ENCODE measurements at places on chromosomes 7 and 10.

GRCh38 chr10:131788386-131788785 lies 112.4 kb upstream of the PPP2R2D start:
- no peak for DNase-seq

- DNase-seq = peak; percentile 50
These were observed 13.2 kb downstream of the ARHGAP19 start for GRCh38 chr10:97279121-97279815.

- DNase-seq = no peak
These were observed 37.4 kb downstream of the VIM start for GRCh38 chr10:17265468-17265867.

GRCh38 chr10:47243356-47243755 lies 56.6 kb upstream of the GDF10 start:
- no peak for DNase-seq

DNA sequence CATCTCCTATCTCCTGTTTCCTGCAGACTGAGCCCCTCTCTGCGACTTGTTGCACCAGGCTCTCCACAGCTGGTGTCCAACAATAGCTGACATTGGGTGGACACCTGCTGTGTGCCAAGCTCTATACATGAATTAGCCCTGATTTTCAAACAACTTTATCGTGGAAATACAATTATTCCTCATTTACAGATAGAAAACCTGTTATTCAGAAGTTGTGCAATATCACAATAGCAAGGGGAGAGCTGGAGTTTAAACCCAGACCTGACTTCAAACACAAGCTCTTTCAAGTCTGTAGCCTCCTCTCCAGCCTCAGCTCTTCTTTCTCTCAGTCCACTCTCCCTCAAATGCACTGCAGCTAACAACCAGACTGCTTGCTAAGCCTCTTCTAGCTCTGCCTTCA lies 168.8 kb downstream of the HECW1 start:
- DNase-seq = no peak

DNA sequence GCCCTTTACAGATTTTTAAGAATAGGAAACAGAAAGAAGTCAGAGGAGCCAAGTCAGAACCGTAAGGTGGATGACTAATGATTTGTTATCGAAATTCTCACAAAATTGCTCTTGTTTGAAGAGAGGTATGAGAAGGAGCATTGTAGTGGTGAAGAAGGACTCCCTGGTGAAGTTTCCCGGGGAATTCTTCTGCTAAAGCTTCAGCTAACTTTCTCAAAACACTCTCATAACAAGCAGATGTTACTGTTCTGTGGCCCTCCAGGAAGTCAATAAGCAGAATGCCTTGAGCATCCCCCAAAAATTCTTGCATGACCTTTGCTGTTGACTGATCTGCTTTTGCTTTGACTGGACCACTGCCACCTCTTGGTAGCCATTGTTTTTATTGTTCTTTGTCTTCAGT lies 152.9 kb downstream of the HGF start:
- no peak for DNase-seq

DNA sequence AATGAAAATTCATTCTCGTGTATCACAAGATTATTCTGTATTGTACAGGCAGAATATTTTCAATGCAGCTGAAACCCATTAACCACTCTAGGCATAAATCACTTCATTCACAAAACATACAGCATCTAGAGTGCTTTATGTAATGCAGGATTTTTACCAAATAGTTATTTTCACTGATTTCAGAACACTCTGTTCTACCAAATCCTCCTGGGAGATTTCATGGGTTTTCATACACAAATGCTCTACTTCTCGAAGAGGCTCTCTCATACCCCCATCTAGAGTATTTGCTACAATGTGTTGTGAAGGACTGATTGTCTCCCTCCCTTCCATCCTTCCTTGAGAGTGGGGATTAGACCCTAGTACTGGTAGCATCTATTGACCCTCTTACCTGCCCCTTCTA lies 209.2 kb upstream of the LRRN3 start:
- no peak for DNase-seq

- peak; percentile 29 for DNase-seq
These were observed 40.7 kb upstream of the GJD4 start for GRCh38 chr10:35564341-35564968.

- DNase-seq = no peak
These were observed 68.7 kb downstream of the ARHGAP22 start for GRCh38 chr10:48536156-48536500.

GRCh38 chr7:80699045-80699638 lies 60.7 kb downstream of the CD36 start:
- peak; percentile 87 for DNase-seq

DNA sequence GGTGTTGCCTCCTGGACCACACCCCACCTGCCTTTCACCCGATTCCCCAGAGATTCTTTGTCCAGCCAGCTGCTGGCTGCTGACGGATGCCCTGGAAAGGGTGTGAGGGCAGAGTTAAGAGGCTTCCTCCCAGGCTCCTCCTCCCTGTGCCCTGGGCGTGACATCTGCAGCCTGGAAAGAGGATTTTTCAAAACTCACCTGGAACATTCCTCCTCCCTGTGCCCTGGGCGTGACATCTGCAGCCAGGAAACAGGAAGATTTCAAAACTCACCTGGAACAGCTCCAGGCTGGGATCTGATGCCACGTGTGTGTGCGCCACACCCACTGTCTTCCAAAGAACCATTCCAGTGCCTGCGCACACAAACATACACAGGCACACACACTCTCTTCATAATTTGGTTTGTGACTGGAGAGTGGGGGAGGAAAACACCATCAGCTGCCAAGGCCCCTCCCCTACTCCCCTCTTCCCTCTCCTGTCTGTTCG lies 5.2 kb downstream of the MARVELD1 start:
- peak; percentile 35 for DNase-seq

DNA sequence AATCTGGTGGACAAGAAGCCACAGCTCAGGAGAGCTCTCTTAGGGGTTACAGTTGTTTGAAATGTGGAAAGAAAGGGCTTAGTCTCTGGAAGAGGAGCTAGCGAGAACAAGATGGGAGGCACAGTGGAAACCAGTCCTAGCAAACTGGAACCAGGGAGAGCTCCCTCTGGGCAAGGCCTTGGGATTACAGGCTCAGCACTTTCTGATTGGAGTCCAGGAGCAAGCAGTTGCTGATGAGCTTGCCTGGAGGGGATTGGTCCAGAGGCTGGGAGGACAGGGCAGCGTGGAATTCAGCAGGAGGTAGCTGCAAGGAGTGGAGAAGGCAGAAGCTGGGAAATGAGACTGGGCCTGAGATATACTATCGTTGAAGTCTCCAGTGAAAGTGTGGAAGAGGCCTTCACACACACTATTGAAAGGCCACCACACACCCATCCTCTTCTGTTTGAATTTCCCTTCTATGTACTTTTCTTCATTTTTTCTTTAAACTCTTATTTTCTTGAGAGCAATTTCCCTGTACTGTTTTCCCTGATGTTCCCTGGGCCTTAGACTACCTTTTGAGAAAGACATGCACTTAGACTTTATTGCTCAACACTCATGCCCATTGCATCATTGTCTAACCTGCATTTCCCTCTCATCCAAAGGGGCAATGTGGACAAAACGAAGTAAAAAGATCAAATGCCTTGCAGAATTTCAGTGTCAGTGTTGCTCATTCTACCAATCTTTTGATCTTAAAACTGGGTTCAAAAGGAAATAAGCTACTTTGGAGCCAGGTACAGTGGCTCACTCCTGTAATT lies 57.8 kb upstream of the LANCL2 start:
- DNase-seq = peak; percentile 14

- DNase-seq = no peak
These were observed 49.6 kb upstream of the COBL start for GRCh38 chr7:51366172-51366728.

DNA sequence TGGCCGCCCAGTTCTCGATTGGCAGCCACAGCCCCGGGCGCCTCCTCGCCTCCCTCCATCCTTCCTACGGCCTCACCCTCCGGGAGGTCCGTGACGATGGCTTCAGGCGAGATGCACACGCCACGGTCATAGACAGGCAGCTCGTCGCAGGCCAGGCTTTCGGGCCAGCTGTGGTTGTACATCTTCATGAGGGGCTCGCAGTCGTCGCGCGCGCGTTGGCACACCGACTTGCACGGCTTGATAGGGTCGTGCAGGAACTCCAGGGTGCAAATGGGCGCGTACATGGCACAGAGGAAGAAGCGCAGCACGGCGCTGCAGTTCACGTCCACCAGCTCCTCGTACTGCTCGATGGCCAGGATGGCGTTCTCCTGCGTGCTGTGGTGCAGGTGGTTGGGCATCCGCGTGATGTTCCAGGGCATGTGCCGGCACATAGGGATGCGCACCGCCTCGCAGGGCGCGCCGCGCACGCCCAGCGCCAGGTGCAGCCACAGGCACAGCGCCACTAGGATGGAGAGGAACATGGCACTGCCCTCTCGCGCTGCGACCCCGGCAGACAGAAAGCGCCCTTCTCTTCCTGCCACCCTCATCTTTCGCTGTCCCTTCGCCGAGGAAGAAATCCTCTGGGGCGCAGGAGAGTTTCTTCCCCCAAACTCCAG lies 472 bp downstream of the SFRP4 start:
- no peak for DNase-seq

GRCh38 chr7:519484-520390 lies at the start of gene PDGFA:
PDGFA (minus strand) TSS chr7:519846; CDS start chr7:519001, 845 bp downstream.
- DNase-seq = peak; percentile 85

- peak; percentile 70 for DNase-seq
These were observed 7.7 kb upstream of the GSTO1 start for GRCh38 chr10:104246976-104247375.

DNA sequence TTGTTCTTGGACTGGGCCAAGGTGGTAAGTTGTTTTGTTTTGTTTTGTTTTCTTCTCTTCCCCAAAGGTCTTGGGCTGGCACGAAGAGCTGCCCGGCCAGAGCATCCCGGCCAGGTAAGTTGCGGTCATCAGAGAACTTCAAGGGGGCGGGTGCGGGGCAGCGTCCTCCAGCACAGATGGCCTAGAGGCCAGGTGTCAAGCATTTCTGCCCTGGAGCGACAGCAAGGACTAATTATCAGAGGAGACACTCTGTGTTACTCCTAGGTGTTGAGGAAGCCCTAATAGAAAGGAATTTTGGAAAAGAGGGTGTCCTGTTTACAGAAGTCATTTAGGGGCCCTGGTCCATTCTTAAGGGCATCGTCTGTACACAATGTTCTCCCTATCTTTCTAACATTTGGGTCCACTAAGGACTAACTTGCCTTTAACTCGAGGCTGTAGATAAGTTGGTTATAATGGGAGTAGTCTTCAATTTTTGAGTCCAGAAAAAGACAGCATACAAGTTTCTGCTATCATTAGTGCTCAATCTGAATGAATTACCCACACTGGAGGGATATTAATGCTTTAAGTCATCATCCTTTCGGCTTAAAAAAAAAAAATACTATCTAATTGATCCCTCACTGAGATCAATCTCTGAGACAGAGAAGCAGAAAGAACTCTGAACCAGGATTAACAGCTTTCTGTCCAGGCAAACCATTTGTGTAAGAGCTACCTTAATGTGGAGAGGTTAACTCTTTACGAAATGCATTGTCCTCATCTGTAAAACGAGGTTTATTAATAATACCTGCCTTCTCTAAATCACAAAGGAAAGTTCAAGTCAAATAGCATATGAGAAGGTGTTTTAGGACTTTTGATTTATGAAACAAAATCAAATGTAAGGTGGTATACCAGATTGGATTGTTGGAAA lies 1.5 kb downstream of the ITGB8 start:
- DNase-seq = no peak

GRCh38 chr7:126993626-126994213 lies 259.0 kb downstream of the GRM8 start:
- no peak for DNase-seq

GRCh38 chr7:121510858-121511482 lies 114.9 kb upstream of the FAM3C start:
- DNase-seq = no peak

DNA sequence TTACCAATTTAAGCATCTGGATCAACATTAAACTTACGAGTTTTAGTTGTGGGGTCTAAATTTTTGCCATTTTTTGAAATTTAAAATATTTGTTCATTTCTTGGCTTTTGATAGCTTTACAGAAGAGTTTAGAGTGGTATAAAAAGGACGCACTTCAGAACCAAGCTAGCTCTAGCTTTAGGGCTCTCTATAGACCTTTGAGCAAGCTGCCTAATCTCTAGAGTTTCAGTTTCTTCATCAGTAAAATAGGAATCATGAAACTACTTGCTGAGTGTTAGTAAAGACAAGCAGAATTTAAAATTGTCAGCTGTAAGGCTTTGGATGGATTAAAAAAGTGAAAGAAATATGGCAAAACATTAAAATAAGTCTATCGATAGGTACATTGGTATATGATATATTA lies 266.5 kb downstream of the IPMK start:
- no peak for DNase-seq

DNA sequence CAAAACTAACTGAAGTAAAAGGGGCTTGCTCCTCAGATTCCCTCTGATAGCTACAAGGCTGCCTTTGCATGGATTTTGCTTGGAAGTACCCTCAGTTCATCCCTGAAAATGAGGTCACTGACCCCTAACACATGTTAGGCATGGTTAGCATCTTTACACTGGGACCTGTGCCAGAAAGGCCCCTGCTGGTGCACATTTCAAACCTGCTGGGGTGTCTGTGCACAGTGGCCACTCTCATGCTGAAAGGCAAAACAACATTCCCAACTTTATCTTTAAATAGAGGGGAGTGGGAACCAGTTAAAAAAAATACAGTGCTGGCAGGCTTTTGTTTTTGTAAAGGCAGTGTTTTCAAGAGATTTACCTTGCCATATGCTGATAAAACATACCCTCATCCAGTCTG lies 99.1 kb downstream of the ANK3 start:
- DNase-seq = no peak

DNA sequence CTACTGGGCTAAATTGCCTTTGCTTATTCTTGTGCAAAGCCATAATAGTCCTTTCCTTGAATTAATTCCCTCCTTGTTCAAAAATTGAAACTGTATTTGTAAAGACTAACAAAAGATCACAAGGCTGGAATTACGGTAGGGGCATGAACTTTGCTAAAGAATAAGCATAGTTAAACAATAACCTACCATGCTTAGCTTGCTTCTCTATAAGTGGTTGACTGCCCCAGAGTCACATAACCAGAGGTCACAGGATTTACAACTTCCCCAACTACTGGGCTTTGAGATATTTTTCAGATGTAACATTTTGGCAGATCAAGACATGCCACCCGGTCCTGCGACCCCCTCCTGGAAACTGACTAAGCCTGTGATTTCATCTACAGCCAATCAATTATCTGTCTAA lies 181.4 kb downstream of the GPAM start:
- no peak for DNase-seq

DNA sequence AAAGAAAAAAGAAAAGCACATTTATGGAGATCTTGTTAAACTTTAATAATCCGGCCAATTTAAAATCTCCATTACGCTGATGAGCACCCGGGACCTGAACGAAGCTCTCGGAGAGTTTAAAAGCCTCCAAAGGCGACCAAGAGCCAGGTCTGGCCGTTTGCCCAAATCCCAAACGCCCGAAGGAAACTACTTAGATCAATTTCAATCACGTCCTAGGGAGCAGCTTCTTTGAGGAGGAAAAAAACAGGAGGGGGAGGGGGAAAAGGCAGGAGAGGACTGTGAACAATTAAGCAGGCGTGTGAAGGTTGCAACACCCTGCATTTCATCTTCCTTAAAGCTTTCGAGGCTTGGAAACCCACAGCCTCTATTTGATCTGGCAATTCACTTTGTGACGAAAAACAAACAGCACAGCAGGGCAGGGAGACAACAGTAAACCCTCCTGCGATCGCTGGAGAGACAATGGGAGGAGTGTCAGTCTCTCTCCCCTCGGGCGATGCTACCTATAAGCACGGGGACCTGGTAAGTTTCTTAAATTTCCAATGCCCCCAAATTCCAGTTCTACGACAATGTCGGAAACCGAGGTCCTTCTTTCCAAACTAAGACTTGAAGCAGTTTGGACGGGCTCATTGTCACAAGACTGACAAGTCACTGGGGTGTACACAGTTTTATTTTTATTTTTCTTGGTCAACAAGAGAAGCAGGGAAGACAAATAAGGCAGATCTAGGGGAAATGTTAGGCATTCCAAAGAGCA lies 1.2 kb downstream of the KLF6 start:
- DNase-seq = peak; percentile 88

GRCh38 chr10:14798636-14799035 lies 23.9 kb upstream of the FAM107B start:
- peak; percentile 6 for DNase-seq
